H1 (cell line): ENCODE measurements at places on chromosomes 3 and 15. TPM values are rescaled to one million over a fixed set of nuclear protein-coding genes. Genes with fewer than 3 reads are reported as not detected.
A peak's percentile ranks its signal among the peaks of the same experiment; 100 is the strongest.

Gene TMIE
- total RNA-seq, result 0.67 and 0.90 TPM in 2 replicates

Gene GRM2
- total RNA-seq, result 3.9 and 4.3 TPM in 2 replicates

Gene STAC
- total RNA-seq, result 16.5 and 18.1 TPM in 2 replicates

Gene GNAT1
- not detected in 2 replicates for total RNA-seq

Gene MST1R
- 4.8 and 7.6 TPM in 2 replicates for total RNA-seq

Gene FGF7
- not detected in 2 replicates for total RNA-seq

Gene SOX14
- 0.21 and 0.50 TPM in 2 replicates for total RNA-seq

Gene HES1
- 12.2 and 12.9 TPM in 2 replicates for total RNA-seq

DNA sequence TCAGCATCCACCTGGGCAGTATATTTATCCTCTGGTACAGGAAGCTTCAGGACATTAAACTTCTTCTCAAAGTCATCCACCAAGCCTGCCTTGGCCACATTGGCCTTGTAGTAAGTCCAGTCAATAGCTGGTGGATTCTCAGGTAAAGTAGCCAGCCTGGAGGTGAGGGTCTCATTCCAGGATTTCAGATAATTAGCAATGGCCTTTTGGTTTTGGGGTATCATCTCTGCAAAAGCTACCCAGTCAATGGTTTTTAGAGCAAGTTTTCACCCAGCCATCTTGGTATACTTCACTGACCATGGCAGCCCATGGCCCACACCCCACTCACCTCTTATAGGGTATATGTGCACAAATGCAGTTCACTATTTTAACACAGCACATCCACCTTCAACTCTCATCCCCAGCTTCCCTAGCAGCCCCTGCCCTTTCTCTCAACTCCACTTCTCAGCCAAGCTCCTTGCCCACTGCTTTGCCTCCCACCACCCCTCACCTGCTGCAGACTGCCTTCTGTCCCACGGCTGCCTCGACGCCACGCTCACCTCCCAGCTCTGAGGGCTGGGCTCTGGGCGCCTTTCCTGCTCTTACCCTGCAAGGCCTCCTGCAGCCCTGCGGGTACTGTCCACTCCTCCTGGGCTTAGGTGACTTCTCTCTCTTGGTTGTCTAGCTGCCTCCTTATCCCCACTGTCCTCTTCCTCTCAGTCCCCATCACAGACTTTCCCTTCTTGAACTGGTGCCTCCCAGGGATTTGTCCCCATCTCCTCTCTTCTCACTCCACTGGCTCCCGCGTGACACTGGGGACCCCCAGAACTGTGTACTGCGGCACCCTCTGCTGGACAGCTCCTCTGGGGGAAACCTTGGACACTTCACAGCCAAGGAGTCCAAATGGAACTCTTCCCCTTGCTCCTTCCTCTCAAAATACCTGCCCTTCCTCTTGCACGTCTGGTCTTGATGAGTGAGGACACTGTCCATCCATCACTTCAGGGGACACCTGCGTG, 1.7 kb upstream of the TGM5 start:
- DNase-seq, result peak; percentile 69
- no peaks in the 10 kb centered on the region for H3K27me3 ChIP-seq
- no peak overlapping the region for H3K4me3 ChIP-seq
- H3K36me3 ChIP-seq, result no peaks in the 10 kb centered on the region

- H3K4me3 ChIP-seq, result no peak overlapping the region
- H3K36me3 ChIP-seq, result no peaks in the 10 kb centered on the region
- H3K4me1 ChIP-seq, result no peaks in the 10 kb centered on the region
- DNase-seq, result no peak
- H3K27me3 ChIP-seq, result peaks cover 4% of the 10 kb centered on the region; the same call in 1 of the 2 replicates
- H3K27ac ChIP-seq, result no peak overlapping the region
These were observed 96.0 kb downstream of the ABHD5 start for GRCh38 chr3:43786526-43787305.

DNA sequence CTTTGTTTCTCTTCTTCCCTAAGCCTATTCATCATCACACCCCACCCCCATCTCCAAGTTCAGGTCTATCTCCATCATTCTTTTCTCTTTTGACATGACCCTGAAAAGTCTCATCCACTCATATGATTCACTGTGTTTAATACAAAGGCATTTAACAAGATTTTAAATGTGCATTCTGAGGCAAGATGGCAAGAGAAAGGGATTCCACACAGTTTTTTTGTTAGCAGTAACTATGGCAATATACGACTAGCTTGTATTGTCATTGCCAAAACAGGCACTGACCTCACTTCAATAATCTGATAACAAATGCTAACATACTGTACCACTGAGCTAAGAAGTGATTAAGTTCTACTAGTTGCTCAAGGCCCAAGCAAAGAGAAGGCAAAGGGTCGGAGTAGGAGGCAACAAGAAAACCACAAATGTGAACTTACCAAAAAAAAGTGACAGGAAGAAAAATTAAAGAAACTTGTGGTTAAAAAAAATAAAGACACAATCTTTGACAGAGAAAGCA, 53.2 kb downstream of the FBN1 start:
- peaks cover 3% of the 10 kb centered on the region; the same call in 1 of the 2 replicates for H3K4me1 ChIP-seq
- no peaks in the 10 kb centered on the region for H3K27me3 ChIP-seq
- H3K36me3 ChIP-seq, result no peaks in the 10 kb centered on the region
- no peak overlapping the region for H3K4me3 ChIP-seq
- no peak for DNase-seq
- H3K27ac ChIP-seq, result no peak overlapping the region

DNA sequence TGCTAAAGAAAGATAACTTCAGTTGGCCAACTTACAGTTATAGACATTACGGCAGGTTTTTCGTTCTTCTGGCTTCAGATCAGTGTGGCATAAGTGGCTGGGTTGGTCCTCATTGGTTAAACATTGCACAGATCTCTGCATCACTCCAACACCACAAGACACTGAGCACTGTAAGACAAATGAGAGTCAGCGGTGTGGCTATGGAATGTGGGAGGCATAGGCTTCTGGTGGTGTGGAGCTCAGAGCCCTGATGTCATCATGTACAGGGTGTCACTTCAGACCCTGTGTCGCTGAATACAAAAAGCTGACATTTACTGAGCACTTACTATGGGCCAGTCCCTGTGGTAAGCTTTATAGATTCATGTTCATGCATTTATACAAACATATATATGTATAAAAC, 146.0 kb downstream of the ADAMTS9 start:
- no peaks in the 10 kb centered on the region for H3K4me1 ChIP-seq
- no peak overlapping the region for H3K27ac ChIP-seq

GRCh38 chr15:74768099-74768770, 13.6 kb upstream of the CSK start:
- DNase-seq, result no peak
- no peak overlapping the region for H3K27ac ChIP-seq
- H3K36me3 ChIP-seq, result no peaks in the 10 kb centered on the region
- H3K27me3 ChIP-seq, result no peaks in the 10 kb centered on the region
- no peaks in the 10 kb centered on the region for H3K4me1 ChIP-seq
- no peak overlapping the region for H3K4me3 ChIP-seq

DNA sequence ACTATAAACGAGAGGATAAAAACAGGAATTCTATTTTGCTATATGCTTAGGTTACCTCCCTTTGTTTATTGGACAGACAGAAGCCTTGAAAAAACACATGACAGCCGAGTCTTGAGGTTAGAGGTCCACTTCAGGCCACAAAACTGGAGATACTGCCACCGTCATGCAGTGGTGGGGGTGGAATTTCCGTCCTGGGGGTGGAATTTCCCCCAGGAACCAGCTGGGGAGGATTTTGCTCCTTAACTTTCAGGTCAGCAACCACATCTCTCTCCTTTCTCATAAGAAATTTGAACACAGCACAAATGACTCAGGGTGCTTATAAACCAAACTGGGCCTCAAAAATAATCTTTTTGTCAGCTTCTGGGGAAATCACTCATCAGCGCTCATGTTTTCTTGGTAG, 545.8 kb upstream of the ADAMTS9 start:
- H3K36me3 ChIP-seq, result no peaks in the 10 kb centered on the region
- H3K27me3 ChIP-seq, result no peaks in the 10 kb centered on the region
- H3K27ac ChIP-seq, result no peak overlapping the region
- H3K4me1 ChIP-seq, result no peaks in the 10 kb centered on the region

DNA sequence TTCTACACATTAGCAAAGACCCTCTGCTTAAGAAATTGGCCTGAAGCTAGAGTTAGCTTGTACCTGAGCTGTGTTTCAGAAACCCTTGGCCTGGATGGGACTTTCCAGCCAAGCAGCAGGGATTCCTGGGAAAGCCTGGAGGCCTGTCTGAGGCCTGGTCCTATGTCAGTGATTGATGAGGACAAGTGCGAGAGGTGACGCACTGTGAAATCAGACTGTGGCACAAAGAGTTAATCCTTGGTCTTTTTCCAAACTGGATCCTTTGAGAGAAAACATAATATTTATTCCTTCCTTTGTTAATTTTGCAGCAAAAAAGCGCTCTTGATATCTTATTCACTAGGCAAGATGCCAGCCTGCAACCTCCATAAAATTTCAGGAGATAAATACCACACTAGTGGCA, 225.0 kb upstream of the ATP11B start:
- no peaks in the 10 kb centered on the region for H3K36me3 ChIP-seq
- no peak for DNase-seq
- H3K4me1 ChIP-seq, result peaks cover 9% of the 10 kb centered on the region
- no peaks in the 10 kb centered on the region for H3K27me3 ChIP-seq

DNA sequence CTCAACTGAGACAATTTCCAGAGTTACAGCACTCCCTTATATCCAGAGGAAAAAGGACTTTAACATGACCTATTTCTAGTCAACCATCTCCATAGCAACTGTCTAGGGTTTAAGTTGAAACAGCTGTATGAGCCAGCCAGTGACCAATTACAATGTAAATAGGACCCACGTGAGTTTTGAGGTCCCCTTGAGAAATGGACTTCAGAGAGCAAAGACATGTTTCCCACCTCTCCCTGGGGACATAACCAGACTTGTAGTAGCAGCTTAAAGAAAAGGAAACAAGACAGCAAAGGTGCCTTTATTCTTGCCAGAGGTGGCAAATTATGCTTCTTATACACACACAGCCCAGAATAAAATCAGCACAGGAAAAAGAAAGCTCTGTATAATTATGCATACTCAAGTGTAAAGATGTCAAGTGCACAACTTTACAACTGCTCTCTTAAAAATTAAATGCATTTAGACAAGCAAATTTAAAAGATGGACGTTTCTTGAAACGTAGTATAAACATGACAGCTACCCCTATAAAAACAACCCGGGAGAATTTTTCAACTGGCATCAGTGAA, 40.2 kb downstream of the SUMF1 start:
- H3K36me3 ChIP-seq, result no peaks in the 10 kb centered on the region
- H3K4me1 ChIP-seq, result no peaks in the 10 kb centered on the region
- H3K4me3 ChIP-seq, result no peak overlapping the region
- H3K27ac ChIP-seq, result no peak overlapping the region
- no peaks in the 10 kb centered on the region; the same call in 1 of the 2 replicates for H3K27me3 ChIP-seq

- no peaks in the 10 kb centered on the region; the same call in 1 of the 2 replicates for H3K36me3 ChIP-seq
- no peak overlapping the region for H3K27ac ChIP-seq
- peak; percentile 7 for DNase-seq
- H3K4me1 ChIP-seq, result no peaks in the 10 kb centered on the region
These were observed 251.0 kb downstream of the FAM43A start for GRCh38 chr3:194936659-194937058.

- H3K36me3 ChIP-seq, result no peaks in the 10 kb centered on the region
- no peak for DNase-seq
- H3K27ac ChIP-seq, result 0 out of 2 replicates have a peak overlapping the region, but pooled peaks have one; percentile 5
- no peaks in the 10 kb centered on the region for H3K4me1 ChIP-seq
These were observed 98.2 kb upstream of the CHD2 start for GRCh38 chr15:92801774-92802464.

DNA sequence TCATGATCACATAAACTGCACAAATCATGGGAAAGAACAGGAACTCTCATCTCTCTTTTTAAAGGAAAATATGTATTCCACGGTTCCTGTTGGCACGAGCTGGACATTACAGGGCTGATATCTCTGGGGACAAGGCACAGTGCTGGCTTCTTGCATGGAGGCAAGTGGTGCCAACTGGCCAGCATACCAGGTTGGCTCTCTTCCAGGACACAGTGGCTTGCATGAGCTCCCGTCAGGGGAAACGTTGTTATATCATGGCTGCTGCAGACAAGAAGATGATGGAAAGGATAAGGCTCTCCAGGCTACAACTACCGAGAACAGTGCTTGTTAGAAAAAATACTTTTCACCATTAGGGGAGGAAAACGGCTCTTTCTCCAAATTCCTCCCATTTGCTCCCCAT, 283.9 kb downstream of the RORA start:
- H3K27me3 ChIP-seq, result no peaks in the 10 kb centered on the region
- no peaks in the 10 kb centered on the region for H3K4me1 ChIP-seq
- no peaks in the 10 kb centered on the region for H3K36me3 ChIP-seq

GRCh38 chr15:57697588-57697987, 8.9 kb upstream of the POLR2M start:
- H3K27me3 ChIP-seq, result peaks cover under 1% of the 10 kb centered on the region
- H3K4me1 ChIP-seq, result no peaks in the 10 kb centered on the region
- H3K4me3 ChIP-seq, result no peak overlapping the region
- no peaks in the 10 kb centered on the region for H3K36me3 ChIP-seq
- no peak overlapping the region for H3K27ac ChIP-seq
- DNase-seq, result no peak

DNA sequence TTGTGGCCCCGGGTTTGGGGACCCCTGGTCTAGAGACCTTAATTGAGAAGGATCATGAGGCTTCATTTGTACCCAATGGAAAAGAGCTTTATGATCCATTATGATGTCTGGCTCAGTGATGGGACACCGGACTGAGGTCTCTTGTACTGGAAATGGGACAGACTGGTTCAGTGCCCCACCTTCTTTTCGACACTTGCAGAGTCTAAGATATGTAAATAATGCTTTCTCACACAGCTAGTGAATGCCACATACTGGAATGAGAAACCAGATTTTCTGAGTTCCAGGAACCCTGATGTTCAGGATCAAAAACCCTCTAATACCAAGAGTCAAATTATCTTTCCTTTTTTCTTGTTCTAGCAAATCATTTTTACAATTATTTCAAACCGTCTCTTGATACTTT, 116.3 kb upstream of the ARPP21 start:
- H3K4me1 ChIP-seq, result no peaks in the 10 kb centered on the region
- DNase-seq, result no peak
- H3K27ac ChIP-seq, result no peak overlapping the region
- H3K27me3 ChIP-seq, result no peaks in the 10 kb centered on the region
- H3K36me3 ChIP-seq, result no peaks in the 10 kb centered on the region

DNA sequence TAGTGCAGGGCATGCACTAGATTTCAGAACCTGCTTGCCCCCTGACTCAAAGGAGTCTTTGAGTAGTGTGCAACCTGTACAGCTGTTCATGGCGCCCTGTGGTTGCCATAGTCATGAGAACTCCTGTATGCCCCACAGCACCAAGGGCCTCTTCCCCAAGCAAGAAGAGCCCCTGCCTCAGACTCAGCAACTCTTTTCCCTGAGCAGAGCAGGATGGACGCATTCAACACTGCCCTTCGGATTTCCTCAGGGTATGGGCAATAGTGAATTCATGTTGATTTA, 89.7 kb upstream of the KLF13 start:
- no peak for DNase-seq
- H3K27me3 ChIP-seq, result no peaks in the 10 kb centered on the region
- no peak overlapping the region for H3K27ac ChIP-seq
- H3K4me3 ChIP-seq, result no peak overlapping the region
- H3K36me3 ChIP-seq, result no peaks in the 10 kb centered on the region

DNA sequence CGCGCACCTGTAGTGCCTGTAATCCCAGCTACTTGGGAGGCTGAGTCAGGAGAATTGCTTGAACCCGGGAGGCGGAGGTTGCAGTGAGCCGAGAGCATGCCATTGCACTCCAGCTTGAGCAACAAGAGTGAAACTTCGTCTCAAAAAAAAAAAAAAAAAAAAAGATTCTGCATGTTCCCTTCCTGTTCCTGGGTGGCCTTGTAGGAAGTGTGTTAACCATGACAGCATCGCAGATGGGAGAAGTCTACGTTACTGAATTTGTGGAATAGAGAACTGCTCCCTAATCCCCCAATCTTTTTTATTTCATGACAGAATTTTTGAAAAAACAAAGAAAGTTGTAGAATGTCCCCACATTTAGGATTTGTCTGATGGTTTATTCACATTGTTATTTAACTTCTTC, 45.4 kb downstream of the FOXL2 start:
- no peak for DNase-seq
- H3K4me1 ChIP-seq, result no peaks in the 10 kb centered on the region
- no peaks in the 10 kb centered on the region for H3K36me3 ChIP-seq
- H3K27ac ChIP-seq, result no peak overlapping the region
- H3K27me3 ChIP-seq, result no peaks in the 10 kb centered on the region
- no peak overlapping the region for H3K4me3 ChIP-seq
